GM10248 (cell line): ENCODE measurements at places on chromosomes 2 and 18.

DNA sequence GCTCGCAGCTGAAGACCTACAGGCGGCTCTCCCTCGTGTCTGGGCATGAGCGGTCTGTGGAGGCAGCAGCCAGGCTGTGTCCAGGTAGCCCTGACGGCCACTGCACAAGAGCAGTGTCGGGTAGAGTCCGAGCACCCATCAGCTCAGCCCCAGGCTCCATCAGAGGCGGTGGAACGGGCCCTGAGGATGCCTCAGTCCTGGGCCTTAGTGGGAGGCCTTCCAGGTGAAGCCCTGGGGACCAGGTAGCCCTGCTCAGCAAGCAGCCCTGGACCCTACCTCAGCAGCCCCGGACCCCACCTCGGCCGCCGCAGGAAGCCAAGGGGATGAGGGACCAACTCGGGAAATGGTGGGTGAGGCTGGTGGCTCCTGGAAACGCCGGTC, 21.3 kb upstream of the KLF11 start:
- DNase-seq: no peak

DNA sequence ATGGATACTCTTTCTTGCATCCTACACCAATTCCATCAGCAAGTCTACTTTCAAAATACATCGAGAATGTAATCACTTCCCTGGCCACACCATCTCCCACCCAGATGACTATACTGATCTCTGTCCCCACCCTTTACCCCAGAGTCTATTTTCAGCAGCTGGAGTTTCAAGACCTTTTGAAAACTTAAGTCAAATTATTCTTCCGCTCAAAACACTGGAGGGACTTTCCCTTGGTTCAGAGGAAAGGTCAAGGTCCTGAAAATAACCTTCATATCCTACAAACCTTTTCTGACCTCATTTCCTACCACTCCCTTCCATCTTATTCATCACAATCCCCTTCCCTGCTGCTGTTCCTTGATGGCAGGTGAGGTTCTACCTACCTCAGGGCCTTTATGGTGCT, 58.8 kb upstream of the LYPD6 start:
- peak; percentile 23 for DNase-seq

- DNase-seq: no peak
These were observed 236.9 kb downstream of the TRIB2 start for GRCh38 chr2:12953596-12953995.

DNA sequence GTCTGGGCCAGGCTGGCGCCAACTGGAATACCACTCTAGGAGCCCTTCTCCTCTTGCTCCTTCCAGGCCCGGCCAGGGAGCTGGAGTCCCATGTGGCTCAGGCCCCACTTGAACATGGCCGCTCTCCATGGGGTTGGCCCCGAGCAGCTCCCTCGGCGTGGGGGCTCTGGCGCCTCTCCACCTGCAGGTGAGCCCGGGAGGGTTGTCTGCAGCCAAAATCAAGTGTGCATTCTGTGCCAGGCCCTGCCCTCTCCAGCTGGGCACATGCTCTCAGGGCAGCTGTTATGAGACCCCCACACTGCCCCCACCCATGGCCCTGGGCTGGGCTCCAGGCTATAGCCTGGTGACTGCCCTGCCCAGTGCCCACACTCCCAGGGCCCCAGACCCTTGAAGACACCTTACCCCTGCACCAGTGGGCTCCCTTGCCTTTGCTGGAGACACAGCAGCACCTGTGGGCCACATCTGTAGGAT, 45.8 kb upstream of the HS6ST1 start:
- DNase-seq: no peak

- no peak for DNase-seq
These were observed 3.7 kb upstream of the KHK start for GRCh38 chr2:27082773-27083409.

DNA sequence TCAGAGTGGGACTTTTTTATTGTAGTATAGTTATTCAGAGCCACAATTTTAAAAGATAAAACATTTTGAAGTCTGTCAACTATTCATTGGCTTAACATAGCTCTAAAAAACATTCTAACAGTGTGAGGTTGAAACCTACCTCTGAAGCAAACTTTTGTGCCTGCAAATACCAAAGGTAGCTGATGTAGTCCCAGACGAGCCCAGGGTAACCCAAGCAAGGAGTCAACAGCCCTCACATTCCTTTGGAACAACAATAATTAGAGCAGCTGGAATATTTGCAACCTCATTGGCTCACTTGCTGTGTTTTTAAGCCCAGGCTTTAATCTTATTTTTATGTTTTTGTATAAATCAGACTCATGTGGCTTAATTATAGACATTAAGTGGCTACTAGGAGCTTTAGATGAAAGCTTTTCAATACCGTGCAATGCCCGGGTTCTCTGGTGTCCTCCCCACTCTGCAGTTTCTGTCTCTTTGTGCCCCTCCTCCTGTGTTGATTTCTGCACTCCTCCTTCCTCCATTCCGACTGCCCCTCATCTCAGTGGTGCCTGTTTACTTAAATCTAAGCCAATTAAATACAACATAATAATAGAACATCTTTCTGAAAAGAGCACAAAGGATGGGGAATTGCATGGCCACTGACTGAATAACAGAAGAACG, 157.9 kb upstream of the UNC80 start:
- no peak for DNase-seq

DNA sequence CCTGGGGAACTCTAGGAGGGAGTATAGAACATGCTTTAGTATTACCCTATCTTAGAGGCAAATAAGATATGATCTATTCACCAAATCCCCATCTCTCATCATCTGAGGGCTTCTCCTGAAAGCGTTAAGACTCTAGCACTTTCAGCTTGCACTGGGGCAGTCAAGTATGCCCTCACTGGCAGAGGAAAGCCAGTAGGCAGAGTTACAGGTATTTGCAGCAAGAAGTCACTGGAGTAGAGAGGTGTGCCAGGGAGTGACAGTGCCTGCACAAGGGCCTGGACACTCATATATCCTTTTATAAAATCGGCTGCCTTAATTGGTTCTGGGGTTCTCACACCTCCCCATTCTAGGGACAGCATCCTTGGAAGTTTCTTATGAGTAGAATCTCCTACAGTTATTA, 31.9 kb upstream of the CCDC85A start:
- DNase-seq: no peak

DNA sequence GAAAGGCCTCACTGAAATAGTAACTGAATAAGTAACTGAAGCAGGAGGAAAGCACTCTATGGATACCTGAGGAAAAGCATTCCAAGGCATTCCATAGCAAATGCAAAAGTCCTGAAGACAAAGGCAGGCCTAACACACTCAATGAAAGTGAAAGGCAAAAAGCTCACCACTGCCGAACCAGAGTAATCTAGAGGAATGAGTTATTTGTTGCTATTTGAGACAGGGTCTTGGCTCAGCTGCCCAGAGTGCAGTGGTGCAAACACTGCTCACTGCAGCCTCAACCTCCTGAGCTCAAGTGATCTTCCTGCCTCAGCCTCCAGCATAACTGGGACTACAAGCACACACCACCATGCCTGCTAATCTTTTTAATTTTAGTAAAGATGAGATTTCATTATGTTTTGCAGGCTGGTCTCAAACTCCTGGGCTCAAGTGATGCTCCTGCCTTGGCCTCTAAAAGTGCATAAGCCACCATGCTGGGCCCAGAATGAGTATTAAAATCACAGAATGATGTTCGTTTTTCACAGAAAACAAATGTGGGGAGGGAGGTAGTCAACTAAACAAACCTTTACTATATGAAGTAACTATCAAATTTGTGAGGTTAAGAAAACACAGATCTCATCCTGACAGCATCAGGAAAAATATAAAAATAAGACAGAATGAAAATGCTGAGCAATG, 17.9 kb downstream of the PIAS2 start:
- peak; percentile 41 for DNase-seq

DNA sequence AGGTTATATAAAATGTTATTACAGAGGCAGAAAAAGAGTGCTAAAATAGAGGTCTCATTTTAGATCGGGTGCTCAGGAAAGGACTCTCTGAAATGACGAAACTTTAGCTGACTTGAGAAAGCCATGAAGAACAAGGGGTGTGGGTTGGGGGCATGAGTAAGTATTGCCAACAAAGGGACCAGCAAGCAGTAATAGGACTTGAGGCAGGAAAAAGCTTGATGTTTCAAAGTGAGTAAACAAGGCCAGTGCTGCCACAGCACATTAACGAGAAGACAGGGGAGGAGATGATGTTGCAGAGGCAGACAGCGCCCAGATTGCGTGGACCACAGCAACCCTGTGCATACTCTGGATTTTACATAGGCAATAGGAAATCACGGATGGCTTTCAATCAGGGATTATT, 318.8 kb downstream of the ZEB2 start:
- no peak for DNase-seq

DNA sequence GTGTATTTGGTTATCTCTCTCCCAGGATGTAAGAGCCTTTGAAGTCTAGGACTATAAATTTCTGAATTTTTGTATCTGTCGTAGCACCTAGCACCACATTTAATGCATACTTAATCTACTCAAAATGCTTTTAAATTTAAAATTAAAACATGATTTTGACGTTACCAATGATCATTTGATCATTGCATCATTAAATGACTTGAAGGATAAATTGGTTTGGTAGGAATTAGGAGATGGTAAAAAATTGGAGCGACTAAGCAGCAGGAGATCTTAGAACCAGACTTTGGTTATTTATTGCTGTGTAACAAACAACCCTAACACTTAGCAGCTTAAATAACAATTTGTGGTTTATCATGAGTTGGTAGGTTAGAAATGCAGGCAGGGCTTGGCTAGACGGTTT, 84.9 kb downstream of the MYO3B start:
- no peak for DNase-seq

DNA sequence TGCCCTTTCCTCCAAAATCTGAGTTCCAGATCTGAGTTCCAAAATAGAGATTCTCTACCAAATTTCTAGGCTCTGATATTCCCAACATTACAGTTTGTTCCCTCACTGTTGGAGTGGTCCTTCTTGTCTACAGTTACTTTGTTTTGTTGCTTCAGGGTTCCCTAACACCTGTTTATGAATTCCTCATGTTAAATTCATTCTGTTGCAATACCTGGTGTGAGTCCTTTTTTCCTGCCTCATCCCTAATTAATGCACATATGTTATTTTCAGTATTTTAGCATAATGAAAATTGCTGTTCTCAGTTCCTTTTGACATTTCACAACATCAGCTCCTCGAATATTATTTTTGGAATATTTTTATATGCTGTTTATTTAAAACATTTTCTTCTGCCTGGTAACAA, 16.2 kb downstream of the SERPINB13 start:
- DNase-seq: no peak

- no peak for DNase-seq
These were observed 61.5 kb upstream of the TMEM177 start for GRCh38 chr2:119617455-119617854.

- DNase-seq: no peak
These were observed 60.2 kb upstream of the TXNDC2 start for GRCh38 chr18:9825571-9826073.

DNA sequence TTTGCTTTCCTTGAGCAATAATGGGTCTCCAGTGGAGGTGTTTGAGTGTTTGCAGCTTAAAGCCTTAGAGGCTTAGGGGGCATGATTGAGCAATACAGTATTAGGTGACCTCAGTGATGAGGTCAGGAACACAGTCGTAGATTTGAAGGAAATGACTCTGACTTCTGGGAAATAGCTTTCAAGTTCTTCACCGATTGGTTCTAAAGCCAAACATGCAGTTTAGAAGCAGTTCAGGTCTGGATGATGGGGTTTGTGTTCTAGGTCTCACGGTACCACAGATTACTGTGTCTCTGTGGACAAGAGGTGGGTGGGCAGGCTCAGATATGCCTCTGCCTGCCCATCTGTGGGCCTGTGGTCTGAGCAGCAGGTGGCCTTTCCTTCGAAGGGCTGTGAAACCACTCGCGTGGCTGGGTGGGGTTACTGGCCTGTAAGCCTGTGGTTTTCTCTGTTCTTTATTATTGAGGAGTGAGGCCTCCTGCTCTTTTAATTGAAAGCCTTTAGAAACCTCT, 7.8 kb downstream of the MTHFD2 start:
- peak; percentile 69 for DNase-seq

GRCh38 chr2:17729880-17730279, 23.7 kb downstream of the SMC6 start:
- DNase-seq: no peak

DNA sequence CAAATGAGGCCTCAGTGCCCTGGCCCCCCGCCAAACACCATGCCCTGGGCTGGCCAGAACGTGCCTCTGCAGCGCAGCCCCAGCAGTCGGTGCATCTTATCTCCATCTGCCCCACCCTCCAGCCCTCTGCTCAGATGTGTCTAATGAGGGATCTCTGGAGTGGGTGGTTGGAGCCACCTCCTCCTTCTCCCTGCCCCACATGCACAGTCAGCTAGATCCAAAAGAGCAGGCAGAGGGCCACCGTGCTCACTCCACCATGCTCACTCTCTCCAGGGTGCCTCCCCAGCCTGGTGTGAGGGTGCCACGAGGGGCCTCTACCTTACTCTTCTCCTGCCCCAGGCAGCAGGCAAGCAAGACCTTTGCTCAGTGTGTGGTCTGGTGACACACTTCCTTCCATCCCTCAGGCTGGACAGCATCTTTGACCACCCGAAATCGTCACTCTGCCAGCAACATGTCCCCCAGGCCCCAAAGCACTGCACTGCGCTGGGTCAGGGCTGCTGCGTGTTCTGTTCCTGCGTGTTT, 266.1 kb upstream of the HDAC4 start:
- DNase-seq: no peak
